Smooth muscle cell of the umbilical artery (primary cell): ENCODE measurements at places on chromosomes 3 and 15. TPM values are rescaled to one million over a fixed set of nuclear protein-coding genes. Genes with fewer than 3 reads are reported as not detected.

SPATA12 gene
- total RNA-seq: not detected in 2 replicates

TMIE gene
- not detected in 2 replicates for total RNA-seq

CCRL2 gene
- not detected in 2 replicates for total RNA-seq

SLC27A2 gene
- 0.05 and 0.30 TPM in 2 replicates for total RNA-seq

CCR2 gene
- not detected in 2 replicates for total RNA-seq

B3GALNT1 gene
- total RNA-seq: 10.4 and 14.0 TPM in 2 replicates

GPR171 gene
- not detected in 2 replicates for total RNA-seq

GOLGA6L10 gene
- 0.30 and 0.78 TPM in 2 replicates for total RNA-seq

CCR5 gene
- not detected in 2 replicates for total RNA-seq

CLSTN2 gene
- total RNA-seq: 2.4 and 5.9 TPM in 2 replicates

PPP1R14D gene
- not detected in 2 replicates for total RNA-seq

DUOX2 gene
- total RNA-seq: 0.05 TPM in 1 of 2 replicates, not detected in the other

MFN1 gene
- 50.8 and 86.2 TPM in 2 replicates for total RNA-seq

TMEM202 gene
- not detected in 2 replicates for total RNA-seq

ENTPD3 gene
- total RNA-seq: 0.14 and 0.30 TPM in 2 replicates

TOPAZ1 gene
- not detected in 2 replicates for total RNA-seq

CIB2 gene
- total RNA-seq: 2.4 and 4.5 TPM in 2 replicates

ACSBG1 gene
- 0.05 TPM in 1 of 2 replicates, not detected in the other for total RNA-seq

GMPS gene
- 51.1 and 91.3 TPM in 2 replicates for total RNA-seq

CASR gene
- not detected in 2 replicates for total RNA-seq

SEMA6D gene
- 0.46 and 3.0 TPM in 2 replicates for total RNA-seq

CCDC33 gene
- total RNA-seq: 0.28 and 0.30 TPM in 2 replicates

NEK10 gene
- total RNA-seq: 2.7 and 3.8 TPM in 2 replicates

IL16 gene
- total RNA-seq: under 0.01 TPM in 1 of 2 replicates, not detected in the other

C3orf52 gene
- 10.7 and 19.1 TPM in 2 replicates for total RNA-seq

CACNA2D3 gene
- 0.05 TPM in 1 of 2 replicates, not detected in the other for total RNA-seq

PLD1 gene
- 22.4 and 39.2 TPM in 2 replicates for total RNA-seq
